ENCODE measurements at places on chromosomes 1 and 21.
A peak's percentile ranks its signal among the peaks of the same experiment; 100 is the strongest.

GRCh38 chr1:220521778-220522177 is 6.2 kb upstream of the MARK1 start:
- DNase-seq: no peak

DNA sequence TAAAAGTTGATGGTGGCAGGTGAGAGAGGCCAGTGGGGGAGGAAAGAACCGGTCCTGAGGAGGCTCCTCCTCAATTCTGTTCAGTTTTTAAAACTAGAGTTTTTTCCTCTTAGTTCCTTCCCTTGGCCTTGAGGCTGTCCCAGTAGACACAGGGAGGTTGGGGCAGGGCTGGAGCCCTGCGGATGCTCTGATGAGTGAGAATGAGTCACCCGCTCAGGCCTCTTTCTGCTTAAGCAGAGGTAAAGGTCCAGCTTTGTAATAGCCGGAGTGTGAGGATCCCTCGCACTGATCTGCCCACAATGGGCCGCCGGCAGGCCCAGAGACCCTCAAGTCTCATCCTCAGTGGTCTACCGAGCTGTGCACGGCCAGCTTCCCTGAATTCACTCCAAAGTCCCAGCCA is 49.6 kb upstream of the IRF2BP2 start:
- no peak for DNase-seq

DNA sequence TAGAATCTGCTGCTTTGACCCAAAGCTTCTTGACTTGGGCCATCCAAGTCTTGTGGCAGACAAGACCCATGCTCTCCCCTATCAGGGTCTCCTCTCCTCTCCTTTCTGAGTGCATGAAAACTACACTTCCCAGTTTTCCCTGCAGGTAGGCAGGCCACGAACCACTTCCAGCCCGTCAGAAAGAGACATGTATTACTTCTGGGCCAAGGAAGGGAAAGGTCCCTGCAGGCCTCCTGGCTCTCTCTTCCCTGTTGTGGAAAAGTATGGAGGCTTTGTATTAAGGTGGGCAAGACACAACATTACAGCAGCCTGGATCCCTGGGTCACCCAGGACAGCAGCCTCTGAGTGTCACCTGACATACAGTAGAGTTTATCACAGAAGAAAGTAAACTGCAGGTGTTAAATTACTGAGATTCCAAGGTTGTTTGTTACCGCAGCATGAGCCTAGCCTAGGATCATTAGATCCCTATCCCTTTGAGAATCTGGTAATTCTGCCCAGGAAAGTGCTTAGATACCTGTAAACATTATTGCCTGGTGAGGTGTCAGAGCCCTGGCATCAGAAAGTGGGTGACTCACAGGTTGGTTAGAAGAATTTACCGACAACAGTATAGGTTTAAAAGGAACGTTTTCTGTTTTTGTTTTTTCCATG is 717.3 kb downstream of the MATN1 start:
- no peak for DNase-seq

DNA sequence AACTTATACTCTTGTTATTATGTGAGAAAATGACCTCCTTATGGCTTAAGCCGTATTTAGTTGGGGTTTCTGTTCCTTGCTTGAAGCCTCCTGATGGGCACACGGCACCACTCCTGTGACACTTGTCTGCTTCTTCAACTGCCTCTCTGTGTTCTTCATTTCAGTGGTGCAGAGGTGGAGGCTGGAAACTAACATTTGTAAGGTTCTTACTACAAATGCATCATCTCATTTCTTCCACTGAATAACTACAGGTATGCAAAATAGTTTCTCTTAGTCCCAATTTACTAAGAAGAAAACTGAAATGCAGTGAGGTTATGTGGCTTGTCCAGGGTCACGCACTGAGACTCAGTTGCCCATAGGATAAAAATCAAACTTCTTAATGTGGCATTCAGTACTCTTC is 23.6 kb upstream of the ZNF362 start:
- DNase-seq: no peak

DNA sequence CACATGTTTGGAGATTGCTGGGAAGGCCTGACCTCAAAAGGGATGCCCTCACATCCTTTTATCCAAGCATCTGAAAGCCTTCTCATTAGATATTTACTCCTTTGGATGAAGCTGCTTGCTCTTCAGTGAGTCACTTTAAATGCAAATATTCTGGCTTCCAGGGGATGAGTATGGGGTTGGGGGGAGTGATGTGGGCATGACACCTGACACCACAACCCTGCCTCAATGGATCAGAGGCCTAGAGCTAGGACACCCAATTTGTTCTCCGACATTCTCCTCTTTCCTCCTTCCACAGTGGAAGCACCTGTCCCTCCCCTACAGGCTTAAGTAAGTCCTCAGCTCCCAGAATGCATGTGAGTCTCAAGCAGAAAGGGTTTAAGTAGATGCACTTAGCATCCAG is 238.3 kb downstream of the OMA1 start:
- DNase-seq: no peak

- DNase-seq: peak; percentile 60
Observed at GRCh38 chr21:33976082-33977016, 60.7 kb upstream of the ATP5PO start.

DNA sequence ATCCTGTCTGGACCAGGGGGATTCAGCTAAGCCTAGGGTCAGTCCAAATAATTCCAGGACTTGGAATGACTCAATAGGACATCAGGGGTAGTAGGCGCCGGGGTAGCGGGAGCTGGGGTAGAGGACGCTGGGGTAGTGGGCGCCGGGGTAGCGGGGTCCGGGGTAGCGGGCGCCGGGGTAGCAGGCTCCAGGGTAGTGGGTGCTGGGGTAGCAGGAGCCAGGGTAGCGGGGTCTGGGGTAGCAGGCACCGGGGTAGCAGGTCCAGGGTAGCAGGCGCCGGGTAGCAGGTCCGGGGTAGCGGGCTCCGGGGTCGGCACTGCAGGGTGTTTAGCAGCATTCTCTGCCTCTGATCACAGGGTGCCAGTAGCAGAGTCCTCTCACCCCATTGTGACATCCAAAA is 248.9 kb downstream of the KCNJ6 start:
- no peak for DNase-seq
